ENCODE measurements at places on chromosomes 1 and 21.

DNA sequence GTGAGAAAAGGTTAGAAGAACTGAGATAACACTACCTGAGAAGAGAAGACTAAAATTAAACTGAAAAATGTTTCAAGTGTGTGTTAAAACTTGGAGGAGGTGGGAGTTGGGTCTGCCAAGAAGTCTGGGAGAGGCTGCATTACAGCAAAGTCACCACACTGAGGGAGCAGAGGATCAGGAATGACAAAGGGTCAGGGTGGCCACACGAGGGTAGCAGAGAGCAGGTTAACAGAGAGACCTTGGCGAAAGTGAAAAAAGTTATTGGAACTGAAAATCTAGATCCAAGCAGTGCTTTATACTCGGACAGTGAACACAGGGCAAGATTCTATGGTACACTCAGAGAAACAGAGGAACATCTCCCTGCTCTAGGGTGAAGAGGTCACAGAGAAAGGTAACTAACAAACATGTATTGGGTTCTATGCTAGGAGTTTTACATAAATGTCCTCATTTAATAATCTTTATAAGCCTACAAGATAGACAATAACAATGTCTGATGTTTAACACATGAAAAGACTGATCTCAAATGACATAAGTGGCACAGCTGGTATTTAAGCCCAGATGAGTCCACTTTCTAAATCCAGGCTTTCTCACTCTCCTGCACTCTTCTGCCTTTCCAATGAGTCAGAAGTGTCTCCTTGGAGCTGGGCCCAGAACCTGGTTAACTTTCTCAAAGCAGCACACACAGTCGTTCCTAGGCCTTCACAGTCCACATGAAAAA lies 10.3 kb upstream of the CADM3 start:
- DNase-seq = no peak

DNA sequence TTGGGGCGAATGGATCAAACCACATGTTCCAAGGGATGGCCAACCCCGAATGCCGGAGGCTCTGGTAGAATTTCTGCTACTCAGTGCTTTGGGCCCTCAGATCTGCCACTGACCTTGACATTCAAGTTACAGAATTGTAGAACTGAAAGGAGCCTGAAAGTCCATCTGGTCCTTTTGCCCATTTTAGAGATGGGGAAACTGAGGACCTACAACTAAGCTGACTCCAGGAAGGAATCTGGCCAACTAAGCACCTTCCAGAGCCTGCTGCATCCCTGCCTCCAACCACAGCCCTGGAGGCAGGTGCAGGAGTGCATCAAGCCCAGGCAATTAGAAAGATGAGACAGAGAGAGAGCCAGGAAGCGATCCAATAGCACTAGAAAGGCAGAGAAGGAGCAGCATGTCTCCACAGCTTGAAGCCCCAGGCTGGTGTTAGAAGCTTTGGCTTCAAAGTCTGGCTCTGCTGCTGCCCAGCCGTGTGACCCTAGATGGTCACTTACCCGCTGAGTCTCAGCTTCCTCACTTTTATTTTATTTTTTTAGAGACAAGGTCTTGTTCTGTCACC lies 1.3 kb upstream of the CTRC start:
- DNase-seq = no peak

DNA sequence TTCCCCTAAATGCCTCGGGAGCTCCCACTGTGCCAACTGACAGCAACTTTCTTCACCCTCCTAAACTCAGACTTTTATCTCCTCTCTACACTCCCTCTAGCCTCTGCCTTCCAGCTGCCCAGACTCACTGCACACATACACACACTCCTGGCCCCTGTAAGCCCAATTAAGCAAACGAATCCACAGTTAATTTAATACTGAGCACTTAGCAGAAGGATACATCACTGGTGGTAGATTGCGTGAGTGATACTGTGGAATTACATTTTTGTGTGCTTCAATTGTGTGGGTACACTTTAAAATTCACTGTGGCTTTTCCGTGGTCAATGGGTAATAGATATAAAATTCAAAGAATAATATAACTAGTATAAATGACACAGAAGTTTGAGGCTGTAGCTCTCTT lies 33.6 kb upstream of the GJB5 start:
- DNase-seq = no peak

GRCh38 chr1:184945029-184945428 lies 29.3 kb downstream of the NIBAN1 start:
- no peak for DNase-seq

DNA sequence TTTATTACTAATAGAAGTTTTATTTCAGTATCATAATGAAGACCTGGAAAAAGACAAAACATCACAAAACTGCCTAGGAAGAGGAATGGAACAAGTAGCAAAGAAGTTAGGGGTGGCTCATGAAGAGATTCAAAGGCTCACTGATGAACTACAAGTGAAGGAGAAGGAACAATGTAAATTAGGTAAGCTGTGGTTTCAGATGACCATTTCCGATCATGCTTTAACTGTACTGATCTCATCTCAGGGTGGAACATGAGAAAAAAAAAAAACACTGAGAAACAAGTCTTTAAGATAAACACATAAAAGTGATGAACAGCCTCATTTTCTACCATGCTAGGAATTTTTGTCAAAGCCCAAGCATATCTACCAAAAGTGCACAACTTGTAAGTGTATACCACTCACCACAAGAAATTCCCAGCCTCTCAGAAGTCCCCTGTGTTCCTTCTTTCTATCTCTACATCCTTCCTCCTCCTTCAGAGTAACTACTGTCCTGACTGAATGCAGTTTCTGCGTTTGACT lies 19.6 kb downstream of the CCDC30 start:
- DNase-seq = no peak

Measured in esophagus squamous epithelium (tissue), 5 donors.